HEK293T (cell line): ENCODE measurements at places on chromosomes 12 and 14.

GRCh38 chr12:5808981-5809380 is 136.1 kb downstream of the ANO2 start:
- DNase-seq = no peak

GRCh38 chr12:115474539-115475353 is 790.8 kb upstream of the TBX3 start:
- DNase-seq = no peak

GRCh38 chr12:121443193-121443870 is 43.4 kb downstream of the RNF34 start:
- peak; percentile 94 for DNase-seq

GRCh38 chr12:89391726-89392336 is 39.5 kb upstream of the DUSP6 start:
- DNase-seq = no peak

- DNase-seq = no peak
Measured at GRCh38 chr14:21626491-21627230, 8.1 kb downstream of the OR10G2 start.

GRCh38 chr14:34604995-34605394 is 25.0 kb downstream of the SNX6 start:
- DNase-seq = no peak

DNA sequence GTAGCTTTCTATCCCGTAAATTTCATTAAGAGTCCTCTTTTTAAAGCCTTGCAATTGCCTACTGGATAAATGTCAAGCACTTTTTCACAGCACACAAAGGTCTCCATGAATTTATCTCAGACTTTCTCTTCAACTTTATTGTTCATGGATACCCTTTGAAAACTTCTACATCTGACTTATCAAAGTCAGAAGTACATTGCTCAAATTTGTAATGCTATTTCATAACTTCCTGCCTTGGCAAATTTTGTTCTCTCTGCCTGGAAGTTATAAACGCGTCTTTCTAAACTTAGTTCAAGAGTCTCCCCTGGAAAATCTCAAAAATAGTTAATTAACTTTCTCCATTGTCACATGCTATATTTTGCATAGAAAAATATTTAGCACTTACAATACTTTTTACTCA is 55.9 kb upstream of the RERGL start:
- no peak for DNase-seq

DNA sequence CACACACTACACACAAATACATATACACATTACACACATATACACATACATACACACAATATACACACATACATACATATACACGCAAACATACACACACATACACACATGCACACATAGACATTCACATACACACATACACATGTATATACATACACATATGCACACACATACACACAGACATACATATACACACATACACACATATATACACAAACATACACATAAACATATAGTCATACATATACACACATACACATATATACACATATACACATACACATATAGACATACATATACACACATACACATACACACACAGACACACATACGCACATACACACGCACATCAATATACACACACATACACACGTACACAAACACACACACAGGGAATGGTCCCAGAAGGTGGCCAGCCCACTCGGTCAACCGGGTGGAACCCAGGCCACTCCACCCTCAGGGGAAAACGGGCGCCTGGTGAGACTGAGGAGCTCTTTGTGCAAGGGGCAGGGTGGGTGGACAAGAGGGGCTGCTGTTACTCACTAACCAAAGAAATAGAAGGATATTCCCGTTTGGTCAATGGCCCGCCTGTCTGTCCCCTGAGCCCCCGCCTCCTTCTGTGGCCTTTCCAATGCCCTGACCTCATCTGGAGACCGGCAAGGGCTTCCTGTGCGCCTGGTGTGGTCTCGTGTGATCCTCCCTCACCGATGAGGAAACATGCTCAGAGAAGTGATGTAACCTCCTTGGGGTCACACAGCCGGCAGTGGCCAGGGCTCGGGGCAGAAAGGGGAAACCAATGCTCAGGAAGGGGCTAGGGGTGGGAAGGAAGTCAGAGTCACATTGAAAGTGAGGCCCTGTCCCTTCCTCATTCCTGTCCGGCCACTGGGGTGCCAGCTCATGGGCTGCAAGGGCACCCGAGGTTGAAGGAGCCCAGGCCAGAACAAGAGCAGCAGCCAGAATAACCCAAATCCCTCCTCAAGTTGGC is 5.3 kb downstream of the TRPV4 start:
- DNase-seq = no peak

DNA sequence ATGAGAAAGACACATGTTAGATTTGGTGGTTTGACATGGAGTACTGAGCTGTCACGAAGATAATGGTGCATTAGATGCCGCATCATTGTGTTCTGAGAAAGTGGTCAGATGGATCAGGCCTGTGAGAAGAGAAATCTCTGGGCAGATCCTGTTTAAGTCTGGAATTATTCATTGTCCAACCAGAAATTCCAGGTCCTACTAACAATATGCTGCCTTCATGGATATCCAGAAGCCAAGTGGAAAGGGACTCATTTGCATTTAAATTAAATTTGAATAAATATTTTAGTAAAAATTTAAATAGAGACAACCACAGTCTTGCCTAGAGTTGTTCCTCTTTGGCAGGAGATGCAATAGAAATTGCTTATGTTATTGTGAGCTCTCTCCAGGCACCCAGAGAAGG is 330.5 kb upstream of the TMEM132C start:
- no peak for DNase-seq

GRCh38 chr14:80491650-80492049 is 280.3 kb upstream of the DIO2 start:
- no peak for DNase-seq

DNA sequence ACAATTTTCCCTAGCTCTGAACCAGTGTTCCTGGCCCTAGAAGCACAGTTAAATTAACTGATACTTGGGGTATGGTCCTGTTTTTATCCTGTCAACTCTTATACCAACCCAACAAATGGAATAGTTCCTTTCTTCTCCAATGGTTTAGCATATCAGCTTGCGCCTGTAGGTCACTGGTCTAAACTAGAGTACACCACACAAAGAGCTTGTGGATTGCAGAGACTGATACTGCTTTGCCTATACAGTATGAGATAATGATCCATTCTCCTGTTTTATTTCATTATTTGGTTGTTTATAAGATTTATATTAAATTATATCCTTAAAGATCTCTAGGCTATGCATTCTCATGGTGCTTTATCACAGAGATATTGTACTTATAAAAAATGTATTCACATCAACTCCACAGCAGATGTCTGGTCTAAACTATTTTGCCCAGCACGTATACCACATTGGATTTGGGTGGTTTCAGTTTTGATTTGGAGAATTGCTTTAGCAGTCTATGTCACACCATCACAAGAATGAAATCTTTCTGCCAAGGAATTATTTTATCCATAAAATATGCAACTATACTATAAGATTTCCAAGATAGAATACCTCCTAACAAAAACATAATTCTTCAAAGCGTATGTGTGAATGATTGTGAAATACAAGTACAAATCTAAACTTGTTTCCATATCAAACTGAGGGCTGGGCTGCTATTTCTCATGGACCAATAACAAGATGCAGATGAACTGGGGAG is 142.1 kb downstream of the SLC16A7 start:
- no peak for DNase-seq

DNA sequence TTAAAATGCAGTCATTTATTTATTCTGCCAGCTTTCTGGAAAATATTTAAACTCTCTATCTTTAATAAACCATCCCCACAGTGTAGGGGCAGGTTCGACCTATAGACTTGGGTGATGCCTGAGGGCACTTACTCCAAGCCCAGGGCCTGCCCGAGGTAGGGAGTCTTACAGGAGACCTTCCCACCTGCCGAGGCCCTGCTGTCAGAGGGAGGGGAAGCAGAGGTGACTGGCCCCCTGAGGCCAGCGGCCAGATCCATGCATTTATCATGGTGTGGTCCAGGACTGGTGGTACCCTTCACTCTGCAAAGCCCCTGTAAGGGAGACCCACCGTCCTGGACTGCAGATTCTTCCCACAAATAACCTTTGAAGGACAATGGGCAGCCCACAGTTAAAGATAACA is 7.6 kb downstream of the EML1 start:
- no peak for DNase-seq

DNA sequence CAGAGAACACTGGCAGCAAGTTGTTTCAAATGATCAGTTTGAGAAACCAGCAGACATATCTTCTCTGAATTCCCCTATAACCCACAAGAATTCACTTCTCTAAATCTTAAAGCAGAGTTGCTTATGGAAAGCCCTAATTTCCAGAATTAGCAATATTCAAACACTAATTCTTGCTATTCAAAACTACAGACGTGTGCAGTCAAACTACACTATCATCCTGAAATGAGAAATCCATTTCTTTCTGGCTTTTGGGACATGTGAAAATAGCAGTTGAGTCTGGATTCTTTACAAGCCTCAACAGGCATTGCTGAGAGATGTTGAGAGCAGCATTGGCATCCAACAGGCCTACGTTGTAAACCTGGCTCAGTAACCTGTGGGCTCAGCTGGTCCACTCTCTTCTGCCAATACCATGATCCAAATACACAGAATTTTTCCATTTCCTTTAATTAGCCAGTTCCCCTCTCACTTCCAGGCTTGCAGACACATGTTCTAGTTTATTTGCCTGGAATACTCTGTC is 74.6 kb upstream of the TMTC1 start:
- no peak for DNase-seq

DNA sequence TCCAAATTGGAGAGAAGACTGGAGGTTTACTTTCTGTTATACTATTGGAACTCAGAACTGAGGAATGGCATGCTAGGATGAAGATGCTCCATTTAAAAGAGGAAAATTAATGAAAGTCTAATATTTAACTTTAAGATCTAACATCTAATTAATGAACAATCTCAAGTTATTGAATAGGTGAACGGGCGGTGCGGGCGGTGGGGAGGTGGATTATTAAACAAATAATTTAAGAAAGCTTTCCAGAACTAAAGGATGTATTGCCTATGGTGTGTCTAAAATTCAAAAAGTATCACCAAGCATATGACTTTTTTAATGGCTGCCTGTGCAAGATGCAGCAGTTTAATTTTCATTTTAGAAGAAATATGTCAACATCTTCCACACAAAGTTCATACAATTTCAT is 1747.1 kb upstream of the SEL1L start:
- DNase-seq = no peak

DNA sequence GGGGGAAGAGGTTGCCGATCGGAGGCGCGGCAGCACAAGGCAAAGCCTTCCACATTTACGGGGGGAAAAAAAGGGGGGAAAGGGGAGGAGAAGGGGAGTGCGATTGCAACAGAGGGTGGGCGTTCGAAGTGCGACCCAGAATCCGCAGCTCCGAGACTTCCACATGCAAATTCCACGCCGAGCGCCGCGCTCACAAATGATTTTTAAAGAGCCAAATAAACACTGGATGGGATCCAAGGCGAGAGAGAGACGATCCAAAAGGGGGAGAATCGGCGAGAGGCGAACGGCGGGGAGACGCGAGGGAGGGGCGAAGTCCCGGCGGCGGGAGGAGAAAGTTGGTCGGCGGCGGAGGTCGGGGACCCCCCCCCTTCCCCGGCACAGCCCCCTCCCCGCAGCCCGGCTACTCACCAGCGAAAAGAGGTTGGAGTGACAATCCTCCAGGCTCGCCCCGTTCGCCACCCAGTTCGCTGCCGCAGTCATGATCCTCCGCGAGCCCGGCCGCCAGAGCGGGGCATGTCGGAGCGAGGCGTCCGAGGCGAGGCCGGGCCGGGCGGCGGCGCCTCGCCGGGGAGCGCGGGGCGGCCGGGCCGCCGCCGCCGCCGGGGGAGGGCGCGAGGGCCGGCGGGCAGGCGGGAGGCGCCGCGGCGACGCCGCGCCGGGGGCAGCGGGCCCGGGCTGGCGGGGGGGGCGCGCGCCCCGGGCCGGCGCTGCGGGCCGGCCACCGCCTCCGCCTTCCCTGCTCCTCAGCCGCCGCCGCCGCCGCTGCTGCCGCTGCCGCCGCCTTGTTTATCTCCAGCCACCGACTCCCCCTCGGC is 634 bp downstream of the MED13L start:
- peak; percentile 38 for DNase-seq

DNA sequence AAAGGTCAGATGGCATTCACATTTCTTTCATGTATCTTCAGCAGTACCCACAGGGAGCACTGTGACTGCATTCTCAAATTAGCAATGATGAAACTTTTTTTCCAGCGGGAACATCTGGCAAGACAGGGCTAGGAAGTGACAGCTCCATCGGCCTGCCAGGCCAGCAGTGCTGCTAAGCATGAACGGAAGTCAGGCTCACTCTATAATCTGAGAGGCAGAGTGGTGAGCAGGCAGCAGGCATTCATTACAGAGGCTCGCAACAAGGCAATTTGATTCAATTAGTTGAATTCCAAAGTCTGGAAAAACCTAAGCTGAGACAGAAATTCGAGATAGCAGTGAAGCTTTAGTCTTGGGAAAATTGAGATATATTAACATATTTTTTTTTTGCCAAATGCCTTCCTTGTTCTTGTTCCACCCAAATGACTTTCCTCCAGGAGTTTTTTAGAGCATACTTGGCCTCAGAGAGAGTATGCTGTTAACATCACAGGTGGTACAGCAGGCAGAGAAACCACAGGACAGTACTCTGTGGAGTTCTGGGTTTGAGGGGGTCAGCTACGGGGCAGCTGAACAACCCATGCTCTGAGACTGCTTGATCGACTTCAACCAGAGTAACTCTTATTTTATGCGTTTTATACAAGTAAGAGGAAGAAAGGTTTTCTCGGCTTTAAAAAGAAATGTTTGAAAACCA is 414.9 kb downstream of the APAF1 start:
- DNase-seq = no peak

- DNase-seq = no peak
Measured at GRCh38 chr12:7877420-7877819, 4.7 kb upstream of the SLC2A14 start.

DNA sequence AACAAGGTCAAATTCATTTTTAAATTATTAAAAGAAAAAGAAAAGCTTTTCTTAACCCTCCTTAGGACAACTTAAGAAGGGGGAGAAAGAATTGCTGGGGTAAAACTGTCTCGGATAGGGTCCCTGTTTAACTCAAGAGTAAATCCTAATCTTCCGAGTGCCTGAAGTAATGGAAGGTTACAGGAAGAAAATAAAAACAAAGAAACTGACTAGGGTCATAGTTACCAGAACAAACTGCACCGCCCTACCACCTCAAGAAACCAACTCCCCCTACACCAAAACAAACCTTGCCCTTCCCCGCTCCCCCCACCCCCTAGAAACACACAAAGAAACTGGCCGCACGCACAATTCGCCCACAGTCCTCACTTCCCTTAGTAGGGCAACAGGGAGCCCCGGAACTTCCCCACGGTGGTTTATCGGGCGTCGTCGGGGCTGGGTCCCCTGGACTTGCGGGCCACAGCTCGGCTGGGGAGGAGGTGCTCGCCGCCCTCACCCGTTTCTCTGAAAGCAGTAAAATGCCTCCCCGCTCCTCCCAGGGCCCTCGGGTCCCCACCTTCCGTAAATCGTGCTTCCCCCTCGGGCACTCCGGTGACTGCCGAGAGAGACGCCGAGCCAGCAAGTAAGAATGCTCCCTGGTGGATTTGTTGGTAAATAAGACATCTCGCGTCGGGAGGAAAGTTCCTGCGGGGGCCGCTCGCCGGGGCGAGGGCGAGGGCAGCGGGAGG is 2.4 kb downstream of the SINHCAF start:
- DNase-seq = no peak

DNA sequence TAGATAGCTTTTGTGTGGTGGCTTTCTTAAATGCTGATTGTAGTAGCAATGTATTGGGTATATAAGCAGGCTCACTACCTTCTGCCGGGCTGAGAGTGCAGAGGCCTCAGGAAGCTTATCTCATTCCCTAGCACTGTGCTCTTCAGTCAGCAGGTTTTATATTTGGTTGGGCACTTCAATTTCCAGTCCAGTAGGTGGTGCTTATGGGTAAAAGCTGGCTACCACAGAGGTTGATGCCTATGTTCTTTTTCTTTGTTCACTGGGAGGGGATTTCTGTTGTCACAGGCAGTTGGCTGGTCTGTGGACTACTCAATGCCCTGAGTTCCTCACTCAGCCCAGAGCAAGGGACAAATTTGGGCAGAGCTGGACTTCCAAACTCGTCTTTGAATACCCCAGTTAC is 43.0 kb upstream of the GLIPR1 start:
- DNase-seq = peak; percentile 11
